ENCODE measurements at places on chromosomes 5 and 9.
A peak's percentile ranks its signal among the peaks of the same experiment; 100 is the strongest.

GRCh38 chr9:27541740-27542139 lies 12.1 kb upstream of the MOB3B start:
- no peak for DNase-seq

GRCh38 chr9:130672933-130673615 lies 8.7 kb downstream of the PRDM12 start:
- no peak for DNase-seq

DNA sequence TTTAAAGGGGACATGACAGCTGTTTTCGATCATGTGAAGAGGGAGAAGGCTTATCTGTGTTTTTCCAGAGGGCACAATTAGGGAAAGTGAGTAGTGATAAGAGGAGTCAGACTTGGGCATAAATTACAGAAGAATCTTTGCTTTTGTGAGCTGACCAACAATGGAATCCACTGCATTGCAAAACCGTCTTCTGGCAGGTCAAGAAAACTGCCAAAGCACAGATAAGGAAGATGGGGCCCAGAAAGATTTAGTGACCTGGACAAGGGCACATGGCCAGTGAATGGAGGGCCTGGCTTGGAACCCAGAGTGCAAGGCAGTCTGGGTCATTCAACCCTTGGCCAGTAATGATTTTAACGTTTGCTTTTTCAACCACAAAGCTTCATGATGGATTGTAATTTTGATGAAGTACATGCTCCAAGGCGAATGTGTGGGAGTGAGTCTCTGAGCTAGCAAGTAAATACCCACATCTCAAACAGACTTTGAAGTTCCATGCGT lies 153.2 kb upstream of the MAST4 start:
- no peak for DNase-seq

DNA sequence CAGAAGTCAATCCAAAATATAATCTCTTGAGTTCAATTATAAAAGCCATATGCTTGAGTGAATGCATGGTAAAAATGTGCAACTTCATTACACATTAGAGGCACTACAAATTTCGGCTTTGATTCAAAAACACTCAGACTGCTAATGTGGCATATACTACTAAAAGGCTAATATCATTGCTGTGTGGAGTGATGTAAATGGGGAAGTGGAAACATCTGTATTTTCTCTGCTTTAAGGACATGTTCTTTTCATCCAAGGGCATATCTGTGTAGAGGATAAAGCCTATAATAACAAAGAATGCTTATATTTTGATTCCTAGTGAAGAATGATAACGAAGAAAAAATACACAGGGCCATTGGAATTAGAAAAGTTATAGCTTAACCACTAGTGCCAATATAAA lies 643.9 kb upstream of the ZNF608 start:
- peak; percentile 17 for DNase-seq

DNA sequence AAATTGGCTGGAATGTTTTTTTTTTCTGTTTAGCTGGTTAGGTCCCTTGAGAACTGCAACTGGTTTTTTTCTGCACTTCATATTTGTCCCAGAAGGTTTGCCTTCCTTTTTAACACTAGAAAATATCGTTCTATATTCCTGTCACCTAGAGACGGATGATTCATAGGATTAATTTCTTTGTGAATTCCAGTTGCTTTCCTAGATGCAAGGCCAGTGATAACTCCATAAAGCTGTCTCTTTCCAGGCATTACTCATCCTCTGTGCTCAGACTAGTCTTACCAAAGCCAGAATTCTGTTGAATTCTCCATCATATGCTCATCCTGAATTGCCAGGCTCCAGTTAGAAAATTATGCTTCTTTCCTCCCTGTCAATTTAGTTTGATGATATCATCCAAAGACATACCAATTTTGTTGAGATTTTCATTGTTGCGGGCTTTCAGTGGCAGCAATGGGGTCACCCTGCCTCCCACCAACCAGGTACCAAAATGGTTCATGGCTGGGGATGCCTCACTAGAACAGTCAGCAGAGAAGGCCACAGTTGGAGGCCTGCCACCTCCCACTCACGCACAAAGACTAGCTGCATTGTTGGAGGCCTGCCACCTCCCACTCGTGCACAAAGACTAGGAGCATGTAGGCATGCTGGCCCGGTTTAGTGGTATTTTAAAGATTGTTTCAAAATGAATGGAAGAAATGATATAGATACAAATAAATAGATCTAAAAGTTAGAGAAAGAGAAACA lies 8.5 kb downstream of the BAAT start:
- no peak for DNase-seq

- DNase-seq = no peak
These were observed 150.2 kb downstream of the GABBR2 start for GRCh38 chr9:98558575-98558974.

- DNase-seq = no peak
These were observed 55.9 kb upstream of the IL17B start for GRCh38 chr5:149435015-149435376.

DNA sequence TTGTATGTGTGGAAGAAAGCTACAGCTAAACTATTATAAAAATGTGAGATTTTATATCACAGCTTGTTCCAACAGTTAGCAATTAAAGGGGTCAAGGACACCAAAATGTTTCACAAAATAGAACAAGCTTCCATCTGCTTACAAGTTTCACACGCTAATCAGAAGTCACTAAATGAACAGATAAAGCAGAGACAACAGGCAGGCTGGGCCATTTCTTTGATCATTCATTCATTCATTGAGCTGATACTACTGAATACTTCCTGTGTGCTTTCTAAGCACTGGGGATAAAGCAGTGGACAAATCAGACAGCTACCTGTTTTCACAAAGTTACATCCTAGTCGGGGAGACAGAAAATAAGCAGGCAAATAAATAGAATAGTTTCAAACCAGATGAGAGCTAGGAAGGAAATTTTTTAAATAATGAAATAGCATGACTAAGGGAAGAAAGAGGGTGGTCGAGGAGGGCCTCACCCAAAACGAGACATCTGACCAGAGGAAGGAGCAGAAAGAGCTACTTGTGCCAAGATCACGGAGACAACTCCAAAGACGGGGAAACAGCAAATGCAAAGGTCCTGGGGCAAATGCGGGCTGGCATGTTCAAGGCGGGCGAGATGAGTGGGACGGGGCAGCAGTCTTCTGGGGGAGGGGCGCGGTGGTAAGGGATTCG lies 1.2 kb downstream of the MAPK9 start:
- no peak for DNase-seq

GRCh38 chr5:168409591-168410458 lies 76.4 kb upstream of the RARS1 start:
- no peak for DNase-seq

- no peak for DNase-seq
These were observed 81.2 kb upstream of the NIPBL start for GRCh38 chr5:36795366-36795765.

GRCh38 chr5:168339109-168339771 lies 47.8 kb downstream of the WWC1 start:
- no peak for DNase-seq

GRCh38 chr5:135643881-135644766 lies 65.3 kb upstream of the CXCL14 start:
- no peak for DNase-seq

DNA sequence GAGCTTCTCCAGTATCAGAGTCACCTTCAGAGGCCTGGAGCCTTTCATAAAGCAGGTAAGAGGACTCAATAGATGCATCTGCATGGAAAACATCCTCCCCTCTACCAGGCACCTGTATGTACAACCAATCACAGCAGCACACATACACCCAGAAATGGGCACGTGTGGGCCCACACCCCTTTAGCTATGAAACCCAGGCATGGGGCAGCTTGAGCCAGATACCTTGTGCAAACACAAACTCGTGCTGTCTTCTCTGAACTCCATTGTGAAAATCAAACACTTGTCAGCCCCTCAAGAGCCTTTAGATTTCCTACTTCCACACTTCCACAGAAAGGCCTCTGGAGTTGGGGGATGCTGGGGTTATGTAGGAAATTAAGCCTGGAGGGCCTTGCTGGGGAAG lies 1.1 kb upstream of the CSF2 start:
- no peak for DNase-seq

GRCh38 chr9:2657427-2657826 lies 35.8 kb downstream of the VLDLR start:
- DNase-seq = no peak

DNA sequence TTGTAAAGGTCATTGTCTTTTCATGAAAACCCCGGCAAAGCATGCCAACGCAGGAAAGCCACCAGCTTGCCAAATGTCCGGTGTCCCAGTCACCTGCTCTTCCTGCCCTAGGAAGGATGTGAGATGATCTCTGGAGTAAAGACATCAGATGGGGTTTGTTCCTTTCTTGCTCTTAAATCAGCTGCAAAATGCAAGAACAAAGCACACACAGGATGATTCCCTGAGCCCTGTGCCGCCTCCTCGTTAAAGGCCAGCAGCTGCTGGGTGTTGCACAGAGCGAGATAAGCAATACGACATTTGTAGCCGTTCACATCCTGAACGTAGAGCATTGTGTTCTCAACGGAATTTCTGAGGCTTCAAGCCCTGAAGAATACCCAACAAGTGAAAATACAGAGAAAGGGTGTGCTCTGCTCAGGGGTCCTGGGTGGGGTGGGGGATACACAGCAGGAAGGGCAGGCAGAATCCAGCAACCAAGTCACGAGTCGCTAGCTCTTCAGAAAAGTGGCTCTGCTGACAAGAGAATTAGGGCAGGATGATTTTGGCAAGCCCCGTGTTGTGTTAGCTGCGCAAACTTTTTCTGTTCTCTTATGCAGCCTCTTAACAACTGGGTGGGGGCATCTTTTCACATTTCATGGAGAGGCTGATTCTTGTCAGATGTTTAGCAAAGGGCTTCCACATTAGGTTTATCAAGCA lies 229.2 kb upstream of the MAP3K1 start:
- DNase-seq = no peak

DNA sequence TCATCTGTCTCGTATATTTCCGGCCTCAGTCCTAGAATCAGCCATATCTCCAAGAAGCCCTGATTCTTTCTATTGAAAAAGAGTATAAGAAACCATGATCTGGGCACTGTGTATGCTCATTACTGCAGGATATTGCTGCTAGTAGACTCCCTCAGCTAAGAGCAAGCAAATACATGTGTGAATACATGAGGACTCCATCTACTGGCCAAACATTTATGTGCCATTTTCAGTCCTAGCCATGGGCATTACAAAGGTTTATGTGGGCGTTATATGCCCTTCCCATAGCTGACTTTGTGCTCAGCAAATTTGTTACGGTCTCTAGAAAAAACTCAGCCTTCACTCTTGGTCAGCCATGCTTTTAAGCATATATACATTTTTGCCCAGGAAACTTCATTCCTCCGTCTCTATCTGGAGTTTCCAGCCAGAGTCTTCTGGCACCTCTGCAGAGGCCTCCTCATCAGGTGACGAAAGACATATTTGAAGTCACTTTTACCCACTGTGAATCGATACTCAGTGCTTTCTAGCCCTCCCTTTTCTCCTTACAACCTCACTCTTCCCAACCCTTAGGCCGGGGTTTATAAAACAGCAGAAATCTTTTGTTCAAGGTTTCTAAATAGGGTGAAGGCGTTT lies 1495.6 kb upstream of the CDH6 start:
- DNase-seq = no peak

GRCh38 chr9:116883676-116884075 lies 196.6 kb downstream of the TRIM32 start:
- DNase-seq = no peak

- peak; percentile 49 for DNase-seq
These were observed 167.6 kb downstream of the ASTN2 start for GRCh38 chr9:117247266-117247665.

DNA sequence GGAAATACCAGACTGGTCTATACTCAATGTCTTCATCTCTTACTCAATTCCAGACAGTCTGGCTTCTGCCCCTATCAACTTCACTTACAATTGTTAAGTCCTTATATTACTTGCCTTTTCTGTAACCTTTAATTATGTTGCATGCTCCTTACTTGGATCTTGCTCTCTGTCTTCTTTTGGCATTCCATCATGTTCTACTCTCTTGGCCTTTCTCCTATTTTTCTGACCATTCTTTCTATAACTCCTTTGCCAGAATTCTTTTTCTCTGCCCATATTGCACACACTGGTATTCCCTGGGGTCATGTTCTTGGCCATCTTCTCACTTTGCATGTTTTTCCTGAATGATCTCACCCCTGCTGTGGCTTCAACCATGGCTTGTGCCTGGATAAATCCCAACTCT lies 209.8 kb upstream of the ZNF462 start:
- DNase-seq = peak; percentile 10

DNA sequence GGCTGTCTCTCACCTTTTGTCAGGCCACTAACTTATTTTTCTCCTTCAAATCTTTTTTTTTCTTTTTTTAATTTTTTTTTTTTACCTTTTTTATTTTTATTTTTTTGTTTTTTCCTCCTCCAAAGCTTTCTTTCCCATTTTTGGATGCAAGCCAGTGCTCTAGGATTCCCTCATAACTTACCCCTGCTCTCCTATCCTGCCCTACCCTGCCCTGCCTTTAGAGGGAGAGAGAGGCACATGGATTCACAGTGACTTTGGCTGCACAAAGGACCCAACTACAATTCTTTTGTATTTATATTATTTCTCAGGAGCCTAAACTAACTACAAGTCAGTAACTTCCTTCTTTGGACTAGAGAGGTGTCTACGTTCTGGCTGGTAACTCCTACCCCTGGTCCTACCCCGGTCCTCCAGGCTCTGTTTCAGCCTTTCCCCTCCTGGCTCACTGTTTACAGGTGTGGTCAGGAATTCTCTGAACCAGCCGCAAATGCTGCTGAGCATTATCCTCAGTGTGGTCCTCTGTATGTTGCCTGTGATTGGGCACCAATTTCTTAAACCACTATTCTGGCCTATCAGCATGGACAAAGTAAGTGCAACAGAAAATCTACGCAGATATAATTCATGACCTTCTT lies 8.4 kb upstream of the RUSC2 start:
- DNase-seq = no peak

- DNase-seq = no peak
These were observed 88.2 kb downstream of the LIFR start for GRCh38 chr5:38468202-38468673.

GRCh38 chr5:4876804-4877203 lies 263.3 kb upstream of the ADAMTS16 start:
- DNase-seq = no peak

- DNase-seq = no peak
These were observed 48.5 kb downstream of the RNF180 start for GRCh38 chr5:64214132-64214531.

- no peak for DNase-seq
These were observed 143.5 kb upstream of the MRPS30 start for GRCh38 chr5:44665101-44665701.

DNA sequence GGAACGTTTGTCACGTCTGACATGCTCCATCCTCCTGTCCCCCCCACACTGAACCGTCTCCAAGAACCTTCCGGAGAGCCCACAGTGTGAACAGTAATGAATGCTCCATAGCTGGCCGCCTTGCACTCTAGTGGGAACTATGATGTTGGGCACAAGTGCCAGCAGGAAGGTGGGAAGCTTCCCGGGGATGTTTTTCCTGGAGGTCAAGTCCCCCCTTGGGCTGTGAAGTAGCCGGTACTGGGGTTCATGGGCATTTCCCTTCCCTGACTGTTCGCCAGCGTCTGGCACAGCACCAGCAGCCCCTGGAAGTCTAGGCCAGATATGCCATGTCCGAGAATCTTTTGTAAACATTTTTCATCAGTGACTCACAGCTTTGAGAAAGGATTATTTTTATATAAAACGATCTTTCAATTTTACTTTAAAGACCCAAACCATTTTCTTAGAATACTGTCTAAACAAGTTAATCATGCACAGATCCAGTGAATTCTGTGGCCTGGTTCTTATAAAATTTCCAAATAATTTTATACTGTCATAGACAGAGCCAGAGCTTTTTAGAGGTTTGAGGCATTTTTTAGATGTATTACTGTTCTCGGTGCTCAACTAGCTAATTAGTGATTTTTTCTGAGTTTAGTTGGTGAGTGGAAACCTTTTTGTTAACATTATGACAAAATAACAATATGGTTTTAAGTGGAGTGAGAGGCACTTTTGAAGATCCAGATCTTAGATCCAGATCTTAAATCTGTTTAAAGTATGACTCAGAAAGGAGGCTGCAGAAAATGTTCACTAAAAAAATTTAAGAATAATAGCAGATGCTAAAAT lies 11.6 kb downstream of the ABL1 start:
- DNase-seq = no peak

All from NCI-H446 treated with DMSO at 0.1 percent for 48 hours (cell line).